Activated naive CD8-positive, alpha-beta T cell treated with anti-CD3 and anti-CD28 coated beads, Interleukin-2, amount 10 ng/mL, durations not matched to agents 7 days and 5 days (primary cell): ENCODE measurements at places on chromosomes 7 and 10. TPM values are rescaled to one million over a fixed set of nuclear protein-coding genes. Genes with fewer than 3 reads are reported as not detected.

Gene ATOH7
- total RNA-seq: not detected

Gene FUOM
- 15.4 TPM for total RNA-seq

Gene FRMD4A
- total RNA-seq: 1.4 TPM

Gene C10orf105
- 0.30 TPM for total RNA-seq

Gene GDF10
- 0.11 TPM for total RNA-seq

Gene RBP4
- total RNA-seq: not detected

Gene SNX10
- 31.0 TPM for total RNA-seq

DNA sequence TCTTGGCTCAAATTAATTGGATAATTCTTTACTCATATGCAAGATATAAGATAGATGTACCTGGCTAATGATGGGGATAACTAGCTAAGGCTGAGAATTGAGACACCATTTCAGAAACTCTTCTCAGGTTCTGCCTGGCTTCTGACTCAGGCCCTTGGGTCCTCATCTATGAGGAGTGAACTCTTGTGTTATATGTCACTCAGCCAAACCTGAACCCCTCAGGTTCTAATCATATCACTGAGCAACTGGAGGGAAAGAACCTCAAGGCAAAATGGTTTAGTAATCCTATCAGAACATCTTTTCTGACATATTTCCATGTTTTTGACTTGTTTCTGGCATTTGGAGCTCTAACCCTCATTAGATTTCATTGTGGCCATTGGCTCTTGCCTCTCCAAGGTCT is 100.4 kb downstream of the CPED1 start:
- DNase-seq: no peak

DNA sequence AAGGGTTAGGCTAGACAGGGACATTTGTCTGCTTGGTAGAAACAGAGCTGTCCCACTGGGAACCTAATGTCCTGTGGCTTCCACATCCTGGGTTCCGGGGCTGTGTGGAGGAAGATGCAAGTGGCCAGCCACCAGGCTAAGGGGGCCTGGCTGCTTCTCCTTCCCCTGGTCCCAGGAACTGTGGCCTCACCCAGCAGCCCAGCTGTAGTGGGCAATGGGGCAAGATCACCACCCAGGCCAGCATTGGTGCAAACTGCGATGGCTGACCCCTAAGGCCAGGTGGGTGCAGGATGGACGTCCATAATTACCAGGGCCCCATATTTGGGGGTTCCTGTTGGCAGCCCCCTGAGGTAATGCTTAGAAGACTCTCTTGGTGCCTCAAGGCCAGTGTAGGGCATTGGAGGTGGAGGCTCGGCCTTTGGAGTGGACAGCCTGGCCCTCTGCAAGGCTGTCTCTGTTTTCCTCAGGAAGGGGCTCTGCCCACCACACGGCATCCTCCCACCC is 226.7 kb downstream of the TCF7L2 start:
- no peak for DNase-seq

DNA sequence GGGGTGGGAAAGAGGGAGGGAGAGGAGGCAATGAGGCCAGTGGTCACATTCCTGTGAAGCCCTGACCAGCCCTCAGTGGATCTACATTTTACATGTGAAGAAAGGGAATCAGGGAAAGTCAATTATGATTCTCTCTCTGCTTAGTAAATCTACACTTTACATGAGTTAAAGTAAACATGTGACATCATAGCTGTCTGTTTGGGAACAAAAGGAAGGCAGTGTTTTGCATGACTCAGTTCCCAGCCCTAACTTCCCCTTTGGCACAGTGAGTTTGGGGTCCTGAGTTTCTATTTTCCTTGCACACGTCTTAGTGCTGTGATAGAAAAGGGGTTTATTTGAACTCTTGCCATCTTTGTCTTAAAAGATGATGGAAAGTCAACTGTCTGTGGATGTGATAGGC is 615.1 kb downstream of the SDK1 start:
- DNase-seq: no peak

DNA sequence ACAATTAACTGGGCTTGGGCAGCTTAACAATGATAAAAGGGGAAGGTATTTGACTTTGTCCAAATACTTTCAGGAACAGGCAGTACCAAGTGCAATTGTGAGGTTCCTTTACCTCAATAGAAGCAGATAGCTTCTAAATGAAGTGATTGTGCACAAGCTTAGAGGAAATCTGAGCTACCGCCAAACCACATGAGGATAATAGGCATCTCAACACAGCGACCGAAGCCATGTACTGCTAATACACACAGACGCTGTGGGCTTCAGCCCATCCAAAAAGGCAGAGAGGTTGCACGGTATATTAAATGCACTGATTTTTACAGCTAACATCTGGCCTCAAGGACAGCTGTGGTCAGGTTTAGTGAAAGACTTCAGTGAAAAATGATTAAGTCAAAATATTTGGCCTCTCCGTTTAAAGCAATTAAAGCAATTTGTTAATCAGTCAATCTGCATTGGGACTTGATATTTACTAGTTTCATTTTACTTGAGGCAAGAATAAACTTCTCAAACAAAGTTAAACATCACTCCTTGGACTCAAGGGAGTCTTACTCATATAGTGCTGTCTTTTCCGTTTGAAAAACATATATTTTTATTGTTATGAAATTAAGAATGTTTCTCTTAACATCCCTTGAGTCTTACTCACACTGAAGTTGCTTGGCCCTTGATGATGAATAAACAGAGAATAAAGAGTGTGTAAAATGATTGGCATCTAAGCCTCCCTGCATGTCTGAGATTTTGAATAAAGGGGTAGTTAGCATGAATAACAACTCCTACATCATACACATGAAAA is 306.3 kb downstream of the C7orf25 start:
- DNase-seq: no peak

- no peak for DNase-seq
Observed at GRCh38 chr7:69776611-69777010, 178.3 kb downstream of the AUTS2 start.

GRCh38 chr7:28608237-28608656 is 195.9 kb downstream of the CREB5 start:
- no peak for DNase-seq

- DNase-seq: no peak
Observed at GRCh38 chr10:22476601-22477321, 131.5 kb downstream of the SPAG6 start.

GRCh38 chr10:130992802-130993523 is 318.6 kb downstream of the TCERG1L start:
- DNase-seq: no peak
